Foreskin melanocyte (primary cell): ENCODE measurements at places on chromosomes 4 and X.

DNA sequence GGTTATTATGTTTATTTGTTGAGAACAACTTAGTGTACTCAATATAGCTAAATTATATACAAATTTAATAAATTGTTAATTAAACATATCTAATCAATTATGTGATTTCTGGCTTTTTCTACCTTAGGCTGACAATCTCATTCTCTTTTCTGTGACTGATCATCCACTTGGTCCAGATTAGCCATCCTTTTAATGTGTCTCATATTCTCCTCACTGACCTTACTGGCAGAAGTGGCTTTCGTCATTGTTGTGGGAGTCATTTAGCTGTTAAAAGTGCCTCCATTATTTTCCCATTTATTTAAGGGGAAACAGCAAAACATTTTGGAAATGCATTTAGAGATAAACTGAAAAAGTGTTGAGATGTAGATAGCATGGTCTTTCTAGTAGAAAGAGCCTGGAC is 172.2 kb downstream of the CCSER1 start:
- DNase-seq: no peak

DNA sequence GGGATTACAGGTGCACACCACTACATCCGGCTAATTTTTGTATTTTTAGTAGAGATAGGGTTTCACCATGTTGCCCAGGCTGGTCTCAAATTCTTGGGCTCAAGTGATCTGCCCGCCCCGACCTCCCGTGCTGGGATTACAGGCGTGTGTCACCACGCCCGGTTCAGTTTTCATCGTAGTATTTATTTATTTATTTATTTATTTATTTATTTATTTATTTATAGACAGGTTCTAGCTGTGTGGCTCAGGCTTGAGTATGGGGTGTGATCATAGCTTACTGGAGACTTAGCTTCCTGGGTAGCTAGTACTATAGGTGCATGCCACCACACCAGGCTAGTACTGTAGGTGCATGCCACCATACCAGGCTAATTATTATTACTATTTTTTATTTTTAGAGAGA is 64.1 kb upstream of the STOX2 start:
- no peak for DNase-seq

- DNase-seq: peak; percentile 20
Measured at GRCh38 chr4:186644737-186645261, 78.9 kb downstream of the FAT1 start.

DNA sequence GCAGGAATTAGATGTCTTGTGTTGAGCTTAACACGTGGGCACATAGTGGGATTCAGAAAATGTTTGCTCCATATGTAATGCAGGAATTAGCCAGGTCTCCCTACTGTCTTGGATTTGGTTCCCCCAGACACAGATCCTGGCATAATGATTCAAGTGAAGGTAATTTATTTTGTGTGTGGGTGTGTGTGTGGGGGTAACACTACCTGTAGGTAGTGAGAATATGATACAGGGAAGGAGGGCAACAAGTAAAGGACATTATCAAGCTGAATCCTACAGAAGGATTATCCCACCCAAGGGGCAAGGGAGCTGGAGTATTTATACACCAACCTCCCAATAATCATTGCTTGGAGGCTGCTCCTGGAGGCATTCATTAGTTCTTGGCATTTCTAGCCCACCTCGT is 101.4 kb downstream of the NHS start:
- DNase-seq: no peak

DNA sequence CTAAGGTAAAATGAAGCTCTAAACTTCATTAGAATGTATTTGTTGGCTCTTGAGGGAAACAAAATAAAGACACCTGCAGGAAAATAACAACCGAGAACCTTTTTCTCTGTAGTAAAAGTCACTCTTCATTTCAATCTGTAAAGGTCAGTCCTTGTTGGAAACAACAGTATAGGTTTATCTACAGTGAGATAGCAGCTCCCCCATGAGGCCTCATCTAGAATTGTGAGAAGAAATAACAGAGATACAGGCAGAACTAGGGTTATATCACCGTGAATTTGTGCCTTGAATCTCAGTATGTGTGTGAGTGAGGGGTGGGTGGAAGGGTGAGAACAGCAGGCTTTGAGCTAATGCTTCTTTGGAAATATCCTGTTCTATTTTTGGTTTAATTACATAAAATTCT is 107.8 kb upstream of the FMR1 start:
- DNase-seq: peak; percentile 23

DNA sequence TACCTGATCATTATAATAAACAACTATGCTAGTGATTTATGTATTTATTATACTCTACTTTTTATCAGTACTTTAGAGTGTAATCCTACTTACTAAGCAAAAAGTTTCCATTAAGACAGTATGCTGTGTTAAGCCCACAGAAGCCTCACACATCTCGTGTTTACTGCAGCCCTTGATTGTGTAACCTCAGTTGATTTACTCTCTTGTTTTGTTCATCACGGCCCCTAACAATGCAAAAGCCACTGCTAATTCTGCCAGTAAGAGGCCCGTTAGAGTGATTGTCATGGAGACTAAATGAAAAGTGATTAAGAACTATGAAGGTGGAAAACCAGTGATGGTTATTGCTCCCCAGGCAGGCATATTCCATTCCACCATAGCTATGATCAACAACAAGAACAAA is 436.2 kb downstream of the SPOCK3 start:
- no peak for DNase-seq

- no peak for DNase-seq
Measured at GRCh38 chrX:1546691-1547251, 9.8 kb upstream of the P2RY8 start.

GRCh38 chr4:126372634-126373033 is 1057.9 kb downstream of the FAT4 start:
- DNase-seq: no peak

GRCh38 chrX:134537179-134537955 is 77.4 kb downstream of the HPRT1 start:
- no peak for DNase-seq

DNA sequence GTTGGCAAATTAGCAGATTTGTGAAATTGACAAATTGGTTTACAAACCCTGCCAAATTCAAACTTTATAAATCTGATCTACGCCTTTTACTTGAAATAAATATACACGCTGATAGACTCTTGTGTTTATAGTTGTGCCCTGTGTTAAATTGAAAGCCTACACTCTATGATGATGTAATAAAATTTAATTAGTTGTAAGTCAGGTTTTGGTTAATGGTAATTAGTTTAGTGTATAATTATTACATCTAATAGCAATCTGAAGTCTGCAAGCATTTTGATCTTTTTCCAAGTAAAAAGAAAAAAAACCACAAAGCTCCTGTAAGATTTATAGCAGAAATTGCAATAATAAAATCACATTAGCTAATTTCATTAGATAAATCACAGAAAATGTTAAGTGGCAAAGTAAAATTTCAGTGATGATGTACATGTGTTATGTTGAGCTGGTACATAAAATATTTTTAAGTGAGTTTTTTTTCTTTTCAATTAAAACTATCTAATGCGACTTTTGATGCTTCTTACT is 72.7 kb upstream of the TENM3 start:
- no peak for DNase-seq

- no peak for DNase-seq
Measured at GRCh38 chr4:187451776-187452175, 543.8 kb upstream of the ZFP42 start.

DNA sequence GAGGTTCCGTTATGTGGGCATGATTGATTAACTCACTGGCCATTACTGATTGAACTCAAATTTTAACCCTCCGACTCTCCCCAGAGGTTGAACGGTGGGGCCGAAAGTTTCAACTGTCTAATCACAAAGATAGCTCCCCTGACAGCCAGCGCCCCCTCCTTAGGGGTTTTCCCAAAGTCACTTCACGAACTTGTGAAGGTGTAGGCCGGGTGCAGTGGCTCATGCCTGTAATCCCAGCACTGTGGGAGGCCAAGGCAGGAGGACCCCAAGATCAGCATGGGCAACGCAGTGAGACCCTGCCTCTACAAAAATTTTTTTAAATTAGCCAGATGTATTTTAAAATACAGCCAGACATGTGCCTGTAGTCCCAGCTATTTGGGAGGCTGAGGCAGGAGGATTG is 39.8 kb upstream of the RBM47 start:
- DNase-seq: no peak

GRCh38 chr4:52058275-52058674 is 7.2 kb downstream of the SPATA18 start:
- DNase-seq: no peak
